ENCODE measurements at places on chromosomes 5 and 9. TPM values are rescaled to one million over a fixed set of nuclear protein-coding genes. Genes with fewer than 3 reads are reported as not detected.

The IGIP gene
- 13.0 TPM for total RNA-seq

The TRMT10B gene
- 1.5 TPM for total RNA-seq

GRCh38 chr5:133910571-133910970 lies 57.9 kb downstream of the C5orf15 start:
- H3K4me1 ChIP-seq, result no peaks in the 10 kb centered on the region
- no peak for DNase-seq
- H3K4me3 ChIP-seq, result no peak overlapping the region
- no peak overlapping the region for H3K27ac ChIP-seq
- H3K27me3 ChIP-seq, result peaks cover 12% of the 10 kb centered on the region
- H3K36me3 ChIP-seq, result no peaks in the 10 kb centered on the region

The CCDC171 gene
- 0.76 TPM for total RNA-seq

GRCh38 chr5:142845402-142845921 lies 75.3 kb downstream of the ARHGAP26 start:
- H3K4me3 ChIP-seq, result no peak overlapping the region
- no peak for DNase-seq
- no peak overlapping the region for H3K27ac ChIP-seq
- H3K4me1 ChIP-seq, result peaks cover 24% of the 10 kb centered on the region

GRCh38 chr9:126720661-126721563 lies 83.9 kb upstream of the ZBTB43 start:
- no peak for DNase-seq
- H3K36me3 ChIP-seq, result no peaks in the 10 kb centered on the region
- no peaks in the 10 kb centered on the region for H3K4me1 ChIP-seq

- H3K4me3 ChIP-seq, result no peak overlapping the region
- H3K27me3 ChIP-seq, result no peaks in the 10 kb centered on the region
- peaks cover 10% of the 10 kb centered on the region for H3K4me1 ChIP-seq
- no peaks in the 10 kb centered on the region for H3K36me3 ChIP-seq
These were observed 22.5 kb downstream of the SEC61B start for GRCh38 chr9:99244344-99245260.

DNA sequence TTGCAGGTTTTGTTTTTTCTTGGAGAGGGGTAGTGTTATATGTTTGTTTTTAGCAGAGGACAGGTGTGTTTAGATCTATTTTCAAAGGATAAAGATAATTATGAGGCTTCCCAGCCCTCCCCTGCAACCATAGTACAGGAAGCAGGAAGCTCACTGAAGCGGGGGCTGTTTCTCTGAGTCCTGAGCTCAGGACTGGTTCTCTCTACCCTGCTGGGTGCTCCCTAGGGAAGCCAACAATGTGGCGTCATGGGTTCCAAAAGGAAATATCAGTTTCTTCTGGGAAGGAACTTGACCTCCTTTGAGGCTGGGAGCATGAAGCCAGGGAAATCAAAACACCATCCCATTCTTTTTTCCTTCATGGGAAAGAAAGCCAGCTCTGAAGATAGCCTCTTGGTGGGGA lies 62.2 kb downstream of the RAD23B start:
- H3K4me1 ChIP-seq, result no peaks in the 10 kb centered on the region
- H3K4me3 ChIP-seq, result no peak overlapping the region
- H3K27me3 ChIP-seq, result no peaks in the 10 kb centered on the region
- DNase-seq, result no peak
- peaks cover 3% of the 10 kb centered on the region for H3K36me3 ChIP-seq

DNA sequence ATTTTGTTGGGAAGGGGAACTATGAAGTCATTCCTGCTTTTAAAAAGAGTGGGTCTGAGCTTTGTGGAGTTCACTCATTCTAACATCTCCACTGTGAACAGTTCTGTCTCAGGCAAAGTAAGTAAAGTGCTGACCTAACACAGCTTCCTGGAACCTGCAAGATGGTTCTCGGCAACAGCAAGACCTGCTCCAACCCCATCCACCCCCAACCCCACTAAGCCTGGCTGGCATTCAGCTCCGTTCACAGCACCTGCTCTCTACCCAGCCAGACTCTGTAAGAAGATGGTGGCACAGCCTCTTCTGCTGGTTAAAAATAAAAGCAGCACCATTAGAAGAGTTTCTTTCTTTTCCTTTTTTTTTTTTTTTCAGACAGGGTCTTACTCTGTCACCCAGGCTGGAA lies 42.0 kb downstream of the EPB41L4B start:
- no peak overlapping the region for H3K27ac ChIP-seq
- no peak overlapping the region for H3K4me3 ChIP-seq
- H3K4me1 ChIP-seq, result no peaks in the 10 kb centered on the region
- H3K36me3 ChIP-seq, result no peaks in the 10 kb centered on the region
- no peak for DNase-seq

- peaks cover 32% of the 10 kb centered on the region for H3K27me3 ChIP-seq
- peak; percentile 48 for DNase-seq
- no peak overlapping the region for H3K4me3 ChIP-seq
- H3K36me3 ChIP-seq, result no peaks in the 10 kb centered on the region
These were observed 271.1 kb upstream of the MVB12B start for GRCh38 chr9:126055381-126055985.

- peaks cover 32% of the 10 kb centered on the region for H3K4me1 ChIP-seq
- peak; percentile 21 for DNase-seq
- no peaks in the 10 kb centered on the region for H3K27me3 ChIP-seq
These were observed 68.5 kb downstream of the TMC1 start for GRCh38 chr9:72589667-72590521.

The FAM170A gene
- not detected for total RNA-seq

- no peaks in the 10 kb centered on the region for H3K4me1 ChIP-seq
- no peak overlapping the region for H3K4me3 ChIP-seq
- no peaks in the 10 kb centered on the region for H3K36me3 ChIP-seq
- DNase-seq, result no peak
- no peak overlapping the region for H3K27ac ChIP-seq
These were observed 3.5 kb downstream of the PAX5 start for GRCh38 chr9:37030611-37030939.

The F2RL1 gene
- 2.7 TPM for total RNA-seq

GRCh38 chr5:174272671-174273070 lies 227.2 kb downstream of the NSG2 start:
- no peak overlapping the region for H3K4me3 ChIP-seq
- no peaks in the 10 kb centered on the region for H3K4me1 ChIP-seq
- no peaks in the 10 kb centered on the region for H3K27me3 ChIP-seq
- no peak for DNase-seq
- no peak overlapping the region for H3K27ac ChIP-seq

The SPINK6 gene
- not detected for total RNA-seq

The GPRIN1 gene
- total RNA-seq, result 4.3 TPM

DNA sequence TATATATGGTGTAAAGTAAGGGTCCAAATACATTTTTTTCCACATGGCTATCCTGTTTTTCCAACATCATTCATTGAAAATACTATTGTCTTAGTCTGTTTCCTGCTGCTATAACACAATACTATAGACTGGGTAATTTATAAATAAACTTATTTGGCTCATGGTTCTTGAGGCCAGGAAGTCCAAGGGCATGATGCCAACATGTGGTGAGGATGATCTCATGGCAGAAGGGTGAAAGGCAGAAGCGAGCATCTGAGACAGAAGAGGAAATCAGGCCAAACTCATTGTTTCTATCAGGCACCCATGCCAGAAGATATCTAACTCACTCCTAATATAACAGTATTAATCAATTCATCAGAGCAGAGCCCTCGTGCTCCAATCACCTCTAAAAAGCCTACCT lies 42.6 kb downstream of the ANKRD55 start:
- H3K36me3 ChIP-seq, result no peaks in the 10 kb centered on the region
- H3K27ac ChIP-seq, result no peak overlapping the region
- no peaks in the 10 kb centered on the region for H3K27me3 ChIP-seq
- no peaks in the 10 kb centered on the region for H3K4me1 ChIP-seq

The TMOD1 gene
- 1.3 TPM for total RNA-seq
